ENCODE measurements at places on chromosomes 12 and 14. TPM values are rescaled to one million over a fixed set of nuclear protein-coding genes. Genes with fewer than 3 reads are reported as not detected.

GRCh38 chr12:132698341-132698740, 11.0 kb downstream of the PXMP2 start:
- peaks cover 10% of the 10 kb centered on the region for H3K36me3 ChIP-seq
- DNase-seq: no peak
- no peaks in the 10 kb centered on the region for H3K4me1 ChIP-seq
- H3K27me3 ChIP-seq: no peaks in the 10 kb centered on the region

GRCh38 chr12:39846304-39846703, 226.7 kb upstream of the ABCD2 start:
- H3K27me3 ChIP-seq: no peaks in the 10 kb centered on the region
- no peak overlapping the region for H3K4me3 ChIP-seq
- no peaks in the 10 kb centered on the region for H3K36me3 ChIP-seq

- DNase-seq: no peak
- H3K27ac ChIP-seq: no peak overlapping the region
- no peaks in the 10 kb centered on the region for H3K36me3 ChIP-seq
- no peaks in the 10 kb centered on the region for H3K4me1 ChIP-seq
These were observed 23.7 kb upstream of the KRT77 start for GRCh38 chr12:52727037-52727436.

- no peaks in the 10 kb centered on the region for H3K36me3 ChIP-seq
- H3K27me3 ChIP-seq: no peaks in the 10 kb centered on the region
- H3K4me1 ChIP-seq: peaks cover 31% of the 10 kb centered on the region
- no peak overlapping the region for H3K4me3 ChIP-seq
These were observed 171.2 kb downstream of the ZFP36L1 start for GRCh38 chr14:68621400-68622365.

DNA sequence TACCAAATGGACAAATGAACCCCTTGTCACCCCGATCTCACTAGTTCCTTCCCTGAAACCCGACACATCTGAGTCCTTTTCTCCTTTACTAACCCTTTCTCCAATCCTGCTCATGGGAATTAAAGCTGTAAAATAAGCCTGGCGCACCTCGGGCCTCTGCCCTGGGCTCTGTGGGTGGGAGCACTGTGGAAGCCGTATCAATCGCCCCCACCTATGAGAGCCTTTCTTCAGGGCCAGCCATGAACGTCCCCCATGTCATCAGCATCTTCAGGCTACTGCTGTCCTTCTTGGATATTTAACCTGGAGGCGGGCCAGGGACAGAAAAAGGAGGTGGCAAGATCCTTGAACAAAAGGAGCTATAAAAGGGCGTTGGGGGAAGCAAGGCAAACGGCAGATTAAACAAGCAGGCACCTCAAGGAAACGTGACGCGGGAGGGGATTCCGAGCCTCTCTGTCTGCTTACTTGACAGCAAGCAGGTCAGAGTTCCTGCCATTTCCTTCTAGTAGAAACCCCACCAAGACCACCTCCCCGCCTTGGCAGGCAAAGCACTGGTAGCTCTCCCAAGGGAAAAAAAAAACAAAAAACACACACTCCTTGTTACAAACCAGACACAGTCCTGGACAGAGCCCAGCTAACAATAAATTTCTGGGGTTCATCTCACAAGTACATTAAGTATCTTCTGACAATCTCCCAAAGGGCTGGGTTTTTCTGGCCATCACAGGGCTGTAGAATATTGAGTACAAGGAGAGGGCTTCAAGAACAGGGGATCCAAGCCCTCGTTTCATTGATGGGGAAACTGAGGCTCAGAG, 62.9 kb downstream of the DPF3 start:
- peak overlapping the region; percentile 32 for H3K4me3 ChIP-seq
- peak; percentile 87 for DNase-seq
- H3K4me1 ChIP-seq: peaks cover 19% of the 10 kb centered on the region
- no peaks in the 10 kb centered on the region for H3K36me3 ChIP-seq
- no peaks in the 10 kb centered on the region for H3K27me3 ChIP-seq

SLC5A8 gene
- not detected for total RNA-seq
